ENCODE measurements at places on chromosomes 2 and 18.

GRCh38 chr2:55153584-55154299, 78.4 kb downstream of the CLHC1 start:
- no peak for DNase-seq

GRCh38 chr2:47002480-47003381, 87.1 kb upstream of the MCFD2 start:
- DNase-seq: peak; percentile 84

- no peak for DNase-seq
Measured at GRCh38 chr2:197805715-197806633, 1.6 kb downstream of the PLCL1 start.

GRCh38 chr2:160838147-160838546, 322.1 kb upstream of the TANK start:
- DNase-seq: no peak

- no peak for DNase-seq
Measured at GRCh38 chr2:204726831-204727230, 181.6 kb downstream of the PARD3B start.

GRCh38 chr2:48199070-48199469, 292.8 kb upstream of the FBXO11 start:
- DNase-seq: no peak

- DNase-seq: no peak
Measured at GRCh38 chr2:239085201-239085992, 237.5 kb downstream of the TWIST2 start.

- no peak for DNase-seq
Measured at GRCh38 chr2:8550937-8551621, 130.8 kb upstream of the ID2 start.

- DNase-seq: no peak
Measured at GRCh38 chr2:238771218-238771617, 76.7 kb upstream of the TWIST2 start.

- no peak for DNase-seq
Measured at GRCh38 chr18:42641996-42642395, 473.5 kb downstream of the RIT2 start.

- no peak for DNase-seq
Measured at GRCh38 chr2:68839260-68839833, 31.9 kb downstream of the BMP10 start.

DNA sequence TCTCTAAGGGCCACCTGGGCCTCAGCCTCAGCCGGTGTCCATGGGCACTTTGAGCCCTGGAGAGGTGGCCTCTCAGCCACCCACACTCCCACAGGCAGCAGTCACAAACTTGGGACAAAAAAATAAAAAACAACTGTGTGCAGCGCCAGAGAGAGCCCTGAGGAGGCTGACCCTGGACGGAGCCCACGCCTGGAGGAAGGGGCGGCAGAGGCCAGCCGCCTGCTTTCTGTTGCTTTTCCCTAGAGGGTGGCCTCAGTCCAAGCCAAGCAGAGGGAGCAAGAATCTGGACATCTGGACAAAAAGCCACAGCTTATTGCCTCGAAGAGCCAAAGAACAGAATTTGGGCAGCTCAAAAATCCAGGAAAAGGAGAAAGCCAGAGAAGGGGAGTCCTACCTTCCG, 43.3 kb upstream of the LDLRAD4 start:
- DNase-seq: no peak

- peak; percentile 13 for DNase-seq
Measured at GRCh38 chr2:83953697-83954096, 505.4 kb downstream of the SUCLG1 start.

GRCh38 chr18:28510210-28510609, 333.3 kb upstream of the CDH2 start:
- DNase-seq: no peak

- DNase-seq: peak; percentile 7
Measured at GRCh38 chr18:63016270-63016669, 300.9 kb downstream of the PHLPP1 start.

DNA sequence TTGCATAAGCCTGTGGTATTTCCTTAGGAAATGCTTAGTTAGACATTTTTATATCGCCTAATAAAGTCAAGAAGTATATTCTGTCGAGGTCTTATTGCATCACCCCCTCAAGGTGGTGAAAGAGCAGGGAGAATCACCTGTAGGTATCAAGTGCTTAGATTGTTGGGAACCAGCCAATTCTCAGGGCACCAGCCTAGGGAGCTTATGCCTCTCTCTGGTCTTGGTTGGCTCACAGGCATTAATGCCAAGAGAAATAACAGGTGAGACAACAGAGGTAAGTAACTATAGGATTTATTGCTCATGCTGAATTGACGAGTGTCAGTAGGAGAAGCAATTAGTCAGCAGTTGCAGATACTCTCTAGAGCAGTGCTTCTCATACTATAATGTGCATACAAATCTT, 663.3 kb upstream of the ZNF804A start:
- DNase-seq: no peak

- DNase-seq: peak; percentile 36
Measured at GRCh38 chr2:15640261-15640711, 48.6 kb downstream of the DDX1 start.

- no peak for DNase-seq
Measured at GRCh38 chr2:189109921-189110397, 69.6 kb downstream of the COL5A2 start.

- no peak for DNase-seq
Measured at GRCh38 chr2:162908567-162908966, 70.0 kb upstream of the KCNH7 start.

- DNase-seq: no peak
Measured at GRCh38 chr2:70089220-70089982, 2.1 kb downstream of the PCBP1 start.

DNA sequence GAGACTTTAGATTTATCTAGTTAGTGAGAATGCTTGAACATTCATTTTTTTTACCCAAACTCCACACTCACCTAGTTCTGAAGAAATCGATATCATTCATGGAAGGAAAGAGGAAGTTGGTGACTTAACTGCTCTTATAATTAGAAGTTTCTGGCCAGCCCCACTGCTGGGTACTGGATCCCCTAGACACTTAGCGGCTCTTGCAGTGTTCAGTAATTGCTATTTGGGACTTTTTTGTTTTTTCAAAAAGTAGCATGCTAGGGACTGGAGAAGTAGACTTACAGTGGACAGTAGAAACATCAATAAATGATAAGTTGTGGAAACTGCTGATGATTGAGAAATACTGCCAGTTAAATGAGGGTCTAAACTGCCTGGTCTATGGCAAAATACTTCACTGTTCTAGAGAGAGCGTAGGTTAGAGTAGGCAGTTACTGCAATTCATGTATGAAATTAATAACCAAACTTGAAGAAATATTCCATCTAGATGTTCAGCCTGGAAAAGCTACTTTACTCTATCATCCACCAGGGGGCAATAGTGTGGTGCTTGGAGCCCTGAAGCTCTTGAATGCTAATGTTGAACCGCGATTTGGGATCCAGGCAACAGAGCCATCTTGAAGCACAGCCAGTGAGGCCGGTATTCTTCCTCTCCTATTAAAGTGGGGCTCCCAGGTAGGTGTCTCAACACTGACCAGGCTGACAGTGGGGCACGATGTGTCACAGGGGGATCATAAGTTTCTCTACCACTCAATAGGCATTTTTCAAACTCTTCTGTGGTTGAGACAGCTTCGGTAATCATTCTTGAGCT, 146.1 kb upstream of the SESTD1 start:
- DNase-seq: peak; percentile 29

GRCh38 chr2:190051223-190051622, 11.3 kb downstream of the MSTN start:
- DNase-seq: no peak

DNA sequence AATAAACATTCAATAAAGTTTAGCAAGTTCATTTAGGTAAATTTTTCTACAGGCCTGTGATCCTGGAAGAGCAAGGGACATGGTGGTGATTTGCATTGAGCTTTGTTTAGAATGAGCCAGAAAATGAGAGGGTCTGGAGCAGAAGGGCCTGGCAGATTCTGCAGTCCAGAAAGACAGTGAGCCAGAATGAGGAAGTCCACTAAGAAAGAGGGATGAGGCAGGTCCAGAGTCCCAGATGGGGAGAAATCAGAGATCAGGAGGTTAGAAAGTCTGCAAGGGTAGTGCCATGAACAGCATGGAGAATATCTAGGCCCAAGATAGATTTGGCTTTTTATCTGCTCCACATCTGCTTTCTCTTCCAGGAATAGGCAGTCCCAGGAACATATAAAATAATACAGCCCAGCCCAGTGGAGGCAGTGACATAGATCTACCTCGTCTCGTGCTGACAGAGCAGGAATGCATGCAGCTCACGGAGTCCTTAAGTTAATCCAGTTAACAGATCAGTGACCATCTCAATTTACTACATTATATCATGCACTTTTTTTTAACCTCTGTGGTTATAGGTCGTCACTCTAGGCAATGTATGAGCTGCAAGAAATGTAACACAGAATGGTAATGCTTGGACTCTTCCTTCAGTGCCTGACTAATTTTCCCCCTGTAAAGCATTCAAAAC, 429.0 kb downstream of the SUCLG1 start:
- no peak for DNase-seq

DNA sequence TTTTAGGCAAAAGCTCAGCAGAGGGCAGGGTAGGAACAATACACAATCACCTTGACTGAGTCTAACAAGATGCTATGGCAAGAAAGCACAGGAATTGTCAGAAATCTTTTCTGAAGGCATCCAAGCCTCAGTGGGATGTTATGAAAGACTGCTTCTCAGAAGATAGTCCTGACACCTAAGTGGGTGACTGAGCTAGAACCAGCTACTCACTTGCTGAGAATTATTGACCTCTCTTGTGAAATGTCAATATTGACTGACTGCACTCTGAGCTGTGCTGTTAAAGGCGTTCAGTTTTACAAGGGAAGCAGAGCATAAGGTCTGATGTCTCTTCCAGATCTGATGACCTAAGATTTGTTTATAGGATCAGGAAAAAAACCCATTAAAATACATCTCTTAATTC, 46.1 kb downstream of the TACR1 start:
- no peak for DNase-seq

GRCh38 chr2:216081487-216082116, at the start of the genes PECR and TMEM169:
Gene PECR (minus strand): TSS chr2:216081809. CDS start chr2:216081741, 68 bp downstream.
Gene TMEM169 (plus strand): TSS chr2:216081919. CDS start chr2:216095964, 14,045 bp downstream.
- peak; percentile 76 for DNase-seq

DNA sequence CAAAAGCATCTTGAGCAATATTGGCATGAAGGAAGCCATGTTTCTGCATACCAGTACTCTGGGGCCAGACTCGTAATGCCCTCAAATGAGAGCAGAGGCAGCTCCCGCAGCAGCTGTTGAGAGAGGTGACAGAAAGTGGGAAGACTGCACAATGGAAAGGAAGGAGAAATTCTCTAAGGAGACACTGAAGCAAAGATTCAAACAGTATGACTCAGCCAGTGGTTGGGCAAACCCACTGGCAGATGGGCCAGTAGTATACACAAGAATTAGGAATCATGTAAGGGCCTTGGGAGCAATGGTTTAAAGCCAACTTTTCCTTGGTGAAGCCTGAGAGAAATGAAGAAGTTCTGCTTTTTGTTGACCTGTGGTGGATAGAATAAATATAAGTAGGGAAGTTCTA, 2092.7 kb upstream of the PIK3C3 start:
- DNase-seq: no peak

- DNase-seq: no peak
Measured at GRCh38 chr2:206064077-206064476, 21.9 kb downstream of the INO80D start.

All from anterior cingulate cortex (tissue), 58 donors.